ENCODE measurements at places on chromosomes 7 and 10.

GRCh38 chr10:65798133-65798532, 1127.7 kb upstream of the LRRTM3 start:
- DNase-seq = no peak

DNA sequence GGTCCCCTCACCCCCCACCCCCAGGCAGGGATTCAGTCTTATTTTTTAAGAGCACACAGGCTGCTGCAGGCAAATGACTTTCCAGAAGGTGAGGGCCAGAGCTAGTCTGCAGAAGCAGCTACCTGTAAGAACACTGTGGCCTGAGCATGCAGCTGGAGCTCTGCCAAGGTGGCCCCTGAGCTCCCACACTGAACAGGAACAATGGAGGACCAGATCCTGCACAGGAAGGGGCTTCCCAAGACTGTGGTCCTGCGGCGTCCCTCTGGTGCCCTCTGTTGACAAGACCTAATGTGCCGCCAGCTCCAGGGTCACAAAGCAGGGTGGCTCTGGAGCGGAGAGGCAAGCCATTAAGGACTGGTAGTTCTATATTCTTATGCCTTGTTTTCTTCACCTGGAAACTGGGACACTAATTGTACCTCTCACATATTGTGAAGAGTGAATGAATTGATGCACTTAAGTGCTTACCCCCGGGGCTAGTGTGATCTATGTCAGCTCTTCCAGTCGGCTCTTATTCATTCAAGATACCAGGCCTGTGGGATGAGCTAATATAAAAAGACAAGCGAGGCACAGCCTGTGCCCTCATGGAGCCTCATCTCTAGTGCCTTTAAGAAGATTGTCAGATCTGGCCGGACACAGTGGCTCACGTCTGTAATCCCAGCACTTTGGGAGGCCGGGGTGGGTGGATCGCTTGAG, 8.0 kb upstream of the BEND7 start:
- DNase-seq = peak; percentile 11

DNA sequence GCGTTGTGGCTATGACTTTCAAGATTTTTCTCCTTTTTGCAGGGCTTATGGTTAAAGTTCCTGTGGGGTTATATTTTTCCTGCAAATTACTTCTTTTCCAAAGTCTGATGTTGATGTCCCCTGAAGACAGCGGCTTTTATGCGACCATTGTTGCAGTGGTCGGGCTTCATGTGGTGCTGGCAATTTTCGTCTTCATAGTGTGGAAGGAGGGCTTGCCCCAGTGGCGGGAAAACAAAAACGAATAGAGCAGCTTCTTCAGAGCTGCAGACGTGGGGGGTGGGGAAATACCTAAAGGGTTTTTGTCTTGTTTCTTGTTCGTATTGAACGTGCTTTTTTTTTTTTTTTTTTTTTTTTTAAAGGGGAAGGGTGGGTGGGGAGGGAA, 53.8 kb downstream of the MCMBP start:
- DNase-seq = no peak

DNA sequence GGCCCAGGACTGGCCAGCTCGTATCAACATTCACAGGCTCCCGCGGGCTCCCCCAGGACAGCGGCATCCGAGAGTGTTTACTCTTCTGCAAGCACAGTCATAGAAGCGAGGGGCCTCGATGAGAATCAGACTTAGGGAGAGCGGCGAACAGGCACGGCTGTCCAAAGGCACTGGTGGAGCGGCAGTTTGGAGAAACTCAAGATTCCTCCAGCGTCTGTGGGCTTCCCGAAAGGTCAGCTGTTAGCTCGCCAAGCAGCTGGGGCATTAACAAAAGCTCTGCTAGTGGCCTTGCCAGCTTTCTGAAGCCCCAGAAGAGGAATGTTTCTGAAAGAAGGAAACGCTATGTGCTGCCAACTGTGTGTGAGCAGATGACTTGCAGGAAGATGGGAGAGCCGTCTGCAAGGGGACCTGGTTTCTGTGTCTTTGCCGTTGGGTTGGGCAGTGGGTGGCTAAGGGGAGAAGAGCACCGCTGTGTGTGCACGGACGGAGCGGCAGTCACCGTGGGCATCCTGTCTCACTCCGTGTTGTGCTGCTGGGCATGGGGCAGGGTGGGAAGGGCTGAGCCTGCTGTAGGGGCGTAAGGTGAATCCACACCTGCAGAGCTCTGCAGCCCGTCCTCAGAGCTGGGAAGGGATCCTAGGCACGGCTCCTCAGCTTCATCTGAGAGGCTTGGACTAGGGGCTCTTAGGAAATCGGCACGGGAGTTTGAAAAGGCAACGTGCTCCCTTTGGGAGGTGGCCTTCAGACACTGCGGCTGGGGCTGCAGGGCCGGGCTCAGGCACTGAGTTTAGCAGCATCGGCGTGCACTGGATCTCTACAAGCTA, 42.1 kb downstream of the AMZ1 start:
- no peak for DNase-seq

- no peak for DNase-seq
Measured at GRCh38 chr7:41103331-41103730, 599.6 kb downstream of the INHBA start.

DNA sequence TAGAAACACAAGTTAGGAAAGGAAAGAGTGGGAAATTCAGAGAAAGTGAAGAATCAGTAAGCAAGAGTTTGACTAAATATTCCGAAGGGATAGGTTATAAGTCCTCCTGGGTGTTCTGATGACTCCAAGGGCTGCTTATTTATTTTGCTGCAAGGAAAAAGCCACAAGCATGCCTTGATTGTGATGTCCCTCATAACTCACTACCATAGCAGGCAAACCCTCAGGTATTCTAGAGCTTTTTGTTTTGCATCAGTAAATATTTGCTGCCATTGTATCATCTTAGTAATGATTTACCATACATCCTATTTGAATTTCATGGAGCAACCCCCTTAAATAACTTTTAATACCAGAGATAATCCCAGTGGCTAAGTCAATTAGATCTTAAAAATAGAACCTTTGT, 688.1 kb downstream of the SUGCT start:
- no peak for DNase-seq
